ENCODE measurements at places on chromosomes 3 and 15. TPM values are rescaled to one million over a fixed set of nuclear protein-coding genes. Genes with fewer than 3 reads are reported as not detected.

GOLGA8Q gene
- 1.0 TPM for total RNA-seq

- no peak for DNase-seq
Measured at GRCh38 chr3:186095561-186096081, 13.3 kb downstream of the ETV5 start.

DNA sequence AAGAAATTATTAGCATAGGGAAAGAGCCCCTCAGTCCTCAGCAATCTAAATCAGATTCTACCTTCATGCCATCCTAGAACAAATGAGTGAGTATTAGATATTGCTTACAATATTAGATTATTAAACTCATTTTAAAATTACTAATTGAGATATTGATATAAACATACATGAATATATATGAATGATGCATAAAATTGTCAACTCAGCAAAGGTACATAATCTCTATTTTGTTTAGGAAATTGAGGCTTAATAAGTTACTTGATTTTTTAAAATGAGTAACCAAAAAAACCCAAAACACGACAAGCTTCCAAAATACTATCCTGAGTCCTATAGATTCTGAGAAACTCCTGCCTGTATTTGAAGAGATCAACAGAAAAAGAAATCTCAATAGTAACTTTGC, 297.7 kb upstream of the TMCO5A start:
- DNase-seq, result no peak

GRCh38 chr3:103127098-103127630, 692.3 kb downstream of the ZPLD1 start:
- no peak for DNase-seq

TM4SF1 gene
- 0.18 TPM for total RNA-seq

GRCh38 chr3:157502916-157503595, at the start of gene VEPH1:
VEPH1 (minus strand) TSS chr3:157503416; CDS start chr3:157495349, 8,067 bp downstream.
- DNase-seq, result no peak

DNA sequence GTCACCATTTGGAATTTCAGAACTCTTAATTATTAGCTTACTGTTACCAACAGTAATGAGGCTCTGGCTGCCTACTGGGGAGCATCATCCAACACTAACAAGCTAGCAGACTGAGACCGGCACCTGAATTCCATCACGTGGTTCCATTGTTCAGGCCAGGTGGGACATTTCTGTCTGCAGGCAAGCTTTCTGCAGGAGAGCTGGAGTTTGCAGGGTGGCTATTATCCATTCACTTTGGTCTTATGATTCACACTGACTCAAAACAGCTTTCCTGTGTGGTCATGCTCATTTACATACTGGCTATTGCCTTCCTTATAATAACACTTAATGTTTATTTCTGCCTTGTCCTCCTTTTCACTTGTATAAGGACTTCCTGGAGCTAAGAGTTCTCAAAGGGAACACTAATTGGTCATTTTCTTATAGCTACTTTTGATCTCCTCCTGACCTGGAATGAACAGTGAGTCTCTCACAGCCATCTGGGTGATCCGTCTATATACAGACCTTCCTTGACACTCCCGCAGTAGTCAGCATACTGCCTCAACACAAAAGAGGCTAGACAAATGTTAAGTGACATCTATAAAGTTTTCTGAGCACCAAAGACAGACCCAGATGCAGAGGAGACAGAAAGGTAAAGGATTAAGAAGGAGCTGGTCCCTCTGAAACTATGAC, 695.4 kb downstream of the FHIT start:
- no peak for DNase-seq

DNA sequence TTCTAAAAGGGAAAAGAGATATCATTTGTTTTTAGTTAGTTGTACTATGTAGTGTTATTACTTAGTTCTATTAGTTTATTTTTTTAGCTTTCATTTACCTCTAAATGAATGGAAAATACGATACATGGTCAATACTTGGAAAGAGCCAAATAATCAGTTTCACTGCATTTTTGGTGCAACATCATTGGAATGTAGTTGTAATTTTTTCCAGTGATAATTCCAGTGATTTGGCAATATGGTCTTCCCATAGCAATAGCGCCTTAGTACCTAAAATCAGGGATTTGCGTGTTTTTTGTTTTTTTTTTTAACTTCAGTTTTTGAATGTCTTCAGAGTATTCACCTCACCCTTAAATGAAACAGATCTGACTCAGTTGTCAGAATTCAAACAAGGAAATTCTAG, 41.8 kb downstream of the RAB8B start:
- no peak for DNase-seq

DNA sequence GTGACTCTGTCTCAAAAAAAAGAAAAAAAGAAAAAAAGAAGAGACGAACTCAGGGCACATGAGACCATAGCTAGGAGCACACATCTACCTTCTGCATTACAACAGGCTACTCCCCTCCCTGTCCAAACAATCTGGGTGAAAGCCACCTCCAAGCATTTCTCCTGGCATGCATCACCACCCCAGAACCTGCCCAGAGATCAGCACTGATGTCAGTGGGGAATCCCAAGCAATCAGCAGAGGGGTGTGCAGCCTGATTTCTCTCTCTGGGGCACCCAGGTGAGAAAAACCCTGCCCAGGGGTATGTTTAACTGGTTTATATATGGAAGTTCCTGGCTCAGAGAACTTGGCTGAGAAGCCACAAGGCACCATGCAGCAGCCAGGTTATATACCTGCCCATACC, 59.4 kb downstream of the CDC25A start:
- no peak for DNase-seq

DNA sequence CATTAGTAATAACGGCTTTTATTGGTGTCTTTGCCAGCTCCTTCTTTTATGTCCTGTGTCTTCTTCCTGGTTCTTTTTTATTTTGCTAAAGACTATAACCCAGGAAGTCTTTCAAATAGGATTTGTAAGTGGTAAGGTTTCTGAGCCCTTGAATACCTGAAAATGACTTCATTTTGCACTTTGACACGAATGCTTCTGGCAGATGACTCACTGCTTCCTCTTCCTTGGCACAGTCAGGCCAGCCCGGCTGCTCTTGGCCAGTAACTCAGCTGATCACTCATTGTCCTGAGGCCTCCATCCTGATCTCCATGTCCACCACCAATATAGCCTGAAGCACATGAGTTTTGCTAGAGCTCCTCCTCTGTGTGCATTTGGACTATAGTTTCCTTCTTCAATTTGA, 48.7 kb upstream of the NR2E3 start:
- no peak for DNase-seq

GRCh38 chr3:131619821-131620220, 117.0 kb upstream of the MRPL3 start:
- no peak for DNase-seq

EBLN2 gene
- total RNA-seq, result 3.2 TPM

- no peak for DNase-seq
Measured at GRCh38 chr15:23758891-23759290, 71.8 kb upstream of the NDN start.

AADAC gene
- not detected for total RNA-seq

DNA sequence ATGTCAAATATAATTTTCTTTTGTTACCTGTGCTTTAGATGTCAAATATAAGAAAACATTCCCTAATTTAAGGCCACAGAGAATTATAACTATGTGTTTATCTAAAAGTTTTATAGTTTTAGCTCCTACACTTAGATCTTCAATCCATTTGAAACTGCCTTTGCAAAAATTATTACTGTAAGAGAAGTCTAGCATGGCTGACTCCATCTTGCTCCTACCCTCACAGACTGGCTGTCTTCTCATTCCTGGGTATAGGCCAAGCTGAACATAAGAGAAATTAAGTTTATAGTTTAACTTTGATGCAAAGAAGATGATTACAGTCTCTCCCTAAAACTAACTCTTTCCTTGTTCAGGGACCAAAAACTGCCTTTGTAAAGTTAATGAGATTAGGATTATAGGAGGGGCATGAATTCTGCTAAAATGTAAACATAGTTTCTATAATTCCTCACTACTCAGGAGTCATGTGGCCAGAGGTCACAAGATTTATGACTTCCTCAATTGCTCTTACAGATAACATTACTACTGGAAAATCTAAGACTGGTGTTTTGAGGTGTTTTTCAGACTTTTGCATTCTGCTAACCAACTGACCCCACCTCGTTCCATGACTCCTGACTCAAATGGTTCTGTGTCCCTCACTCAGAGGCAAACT, 184.0 kb downstream of the BCHE start:
- no peak for DNase-seq

- DNase-seq, result no peak
Measured at GRCh38 chr3:11819146-11819689, 27.5 kb downstream of the TAMM41 start.

GRCh38 chr3:131922356-131922755, 112.5 kb downstream of the CPNE4 start:
- no peak for DNase-seq

- DNase-seq, result no peak
Measured at GRCh38 chr3:160544844-160545503, 20.4 kb downstream of the KPNA4 start.

A4GNT gene
- total RNA-seq, result not detected

- no peak for DNase-seq
Measured at GRCh38 chr15:80480909-80481308, 76.7 kb downstream of the ARNT2 start.

- no peak for DNase-seq
Measured at GRCh38 chr15:76175442-76175841, 115.7 kb downstream of the TMEM266 start.

- no peak for DNase-seq
Measured at GRCh38 chr3:141767066-141767465, 3.9 kb downstream of the GRK7 start.

HDDC3 gene
- total RNA-seq, result 39.5 TPM

DNA sequence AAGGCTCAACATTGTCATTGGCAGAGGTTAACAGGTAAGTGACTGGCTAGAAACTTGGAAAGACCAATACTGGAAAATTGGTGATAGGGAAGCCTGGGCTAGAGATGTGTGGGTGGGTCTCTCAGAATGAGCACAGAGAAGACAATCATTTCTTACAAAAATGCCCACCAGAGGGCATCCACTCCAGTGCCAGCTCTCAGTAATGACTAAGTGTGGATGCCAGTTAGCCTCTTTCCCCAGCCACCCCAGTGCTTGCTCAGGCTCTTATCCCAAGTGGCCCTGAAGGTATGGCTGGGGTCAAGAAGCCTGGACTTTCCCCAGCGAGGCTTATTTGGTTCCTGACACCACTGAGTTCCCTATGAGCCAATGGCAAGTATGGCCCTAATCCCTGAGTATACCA, 115.9 kb upstream of the ST8SIA2 start:
- DNase-seq, result no peak

DNA sequence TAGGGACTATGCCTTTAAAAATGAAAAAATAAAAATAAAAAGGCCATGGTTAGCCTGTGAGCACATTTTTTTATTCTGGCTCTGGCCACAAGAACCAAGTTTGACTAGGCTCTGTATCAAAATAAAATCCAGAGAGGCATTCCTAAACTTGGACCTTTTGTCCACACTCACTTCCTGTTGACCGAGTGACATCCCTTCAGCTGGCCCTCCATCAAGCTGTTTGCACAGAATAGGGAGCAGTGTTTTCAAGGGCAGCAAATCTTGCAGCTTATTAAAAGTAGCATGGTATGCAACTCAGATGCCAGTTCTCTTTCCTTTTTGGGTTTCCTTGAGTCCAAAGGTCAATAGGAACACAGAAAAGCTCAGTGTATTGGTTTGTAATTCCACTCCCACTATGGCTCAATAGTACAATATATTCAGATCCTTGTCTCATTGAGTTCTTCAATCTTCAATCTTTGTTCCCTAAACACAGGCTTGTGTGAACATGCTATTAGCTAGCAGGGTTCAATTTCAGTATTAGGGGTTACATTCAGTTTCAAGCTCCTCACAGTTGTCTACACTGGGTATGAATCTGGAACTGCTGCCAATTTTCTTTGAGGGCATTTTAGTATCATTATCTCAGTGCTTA, 244.5 kb downstream of the RBMS3 start:
- DNase-seq, result no peak
